Renal cortical epithelial cell (primary cell): ENCODE measurements at places on chromosomes 4 and X. TPM values are rescaled to one million over a fixed set of nuclear protein-coding genes. Genes with fewer than 3 reads are reported as not detected.

- DNase-seq = peak; percentile 65
These were observed 21.8 kb downstream of the CMC4 start for GRCh38 chrX:155048977-155049619.

DNA sequence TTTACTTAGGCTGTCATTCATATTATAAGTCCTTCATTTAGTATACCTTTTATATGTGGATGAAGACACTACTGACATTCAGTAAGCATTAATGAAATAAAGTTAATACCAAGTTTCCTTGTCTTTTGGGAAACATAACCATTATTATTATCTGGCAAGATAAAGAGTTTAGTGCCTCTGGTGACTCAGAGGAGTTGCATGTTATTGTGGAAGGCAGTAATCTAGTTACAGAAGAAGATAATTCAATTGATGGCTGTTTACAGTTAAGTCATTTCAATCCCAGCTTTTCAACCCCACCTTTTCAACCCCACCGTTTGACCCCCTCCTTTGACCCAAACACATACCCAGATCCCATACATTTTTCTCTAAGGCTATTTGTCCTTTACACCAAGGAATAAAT lies 143.8 kb downstream of the FANCB start:
- DNase-seq = no peak

Gene GRID2
- total RNA-seq = not detected in 2 replicates

GRCh38 chrX:37863728-37864127 lies 16.4 kb upstream of the DYNLT3 start:
- no peak for DNase-seq

Gene FANCB
- 2.0 and 4.5 TPM in 2 replicates for total RNA-seq

Gene RS1
- total RNA-seq = 0.05 and 0.17 TPM in 2 replicates

DNA sequence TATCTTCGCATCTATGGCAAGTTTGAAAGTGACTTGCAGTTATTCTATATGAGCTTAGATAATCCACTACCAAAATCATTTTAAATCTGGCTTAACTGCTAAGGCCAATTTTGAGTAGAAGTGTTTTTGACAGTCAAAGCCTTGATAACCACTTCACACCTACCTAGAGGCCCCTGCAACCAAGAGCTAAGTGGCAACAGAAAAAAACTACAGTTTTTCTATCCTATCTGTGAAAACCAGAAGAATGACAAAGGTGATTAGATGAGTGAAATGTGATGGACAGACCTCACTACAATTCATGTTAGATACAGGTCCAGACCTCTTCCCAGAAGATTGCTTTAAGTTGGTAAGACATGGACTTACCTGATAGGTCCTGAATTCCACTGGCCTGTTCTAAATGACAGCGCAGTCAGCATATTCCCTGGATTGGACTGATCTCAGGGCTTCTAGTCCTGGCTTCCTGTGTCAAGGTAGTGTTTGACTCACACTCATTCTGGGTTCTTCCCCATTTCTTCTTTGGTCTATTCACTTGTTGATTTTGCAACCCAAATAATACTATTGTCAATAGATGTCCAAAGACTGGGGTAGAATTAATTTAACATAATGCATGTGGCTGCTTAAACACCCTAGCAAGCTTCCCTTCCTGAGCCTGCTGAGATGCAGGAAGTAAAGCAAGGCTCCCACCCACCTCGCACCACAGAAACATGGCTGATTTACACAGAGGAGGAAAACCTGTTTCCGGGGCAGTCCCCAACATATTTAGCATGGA lies 65.1 kb downstream of the PPP3CA start:
- no peak for DNase-seq

GRCh38 chr4:186307497-186307896 lies 41.5 kb downstream of the F11 start:
- no peak for DNase-seq

DNA sequence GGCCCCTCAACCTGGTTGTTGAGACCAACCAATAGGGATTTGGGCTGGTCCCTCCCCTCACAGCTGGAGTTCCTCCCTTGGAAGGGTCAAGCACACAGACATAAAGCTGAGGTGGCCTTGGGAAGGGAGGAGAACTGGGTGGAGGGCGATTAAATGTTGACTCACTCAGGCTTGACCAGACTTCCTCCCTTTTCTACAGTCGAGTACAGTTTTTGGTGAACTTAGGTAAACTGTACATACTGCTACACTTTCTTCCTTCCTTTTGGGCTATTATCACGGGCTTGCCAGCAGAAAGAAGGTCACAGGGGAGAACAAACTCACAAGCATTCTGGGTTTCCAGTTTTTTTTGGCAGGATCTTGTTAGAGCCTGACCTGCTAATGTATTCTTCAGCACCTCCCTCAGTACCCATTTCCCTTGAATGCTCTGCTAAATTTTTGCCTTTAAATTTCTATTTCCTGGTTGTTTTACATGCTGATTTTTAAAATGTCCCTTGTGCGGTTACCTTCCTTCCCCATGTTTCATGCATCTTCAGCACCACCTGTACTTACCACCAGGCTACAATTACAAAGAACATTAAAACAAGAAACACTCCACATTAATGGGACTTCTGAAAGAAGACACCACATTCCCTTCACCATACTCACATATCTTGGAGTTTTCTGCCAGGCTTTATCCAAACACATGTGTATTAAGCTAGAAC lies 135.2 kb upstream of the RASGEF1B start:
- DNase-seq = peak; percentile 53

Gene ZAR1
- total RNA-seq = 0.17 TPM in 1 of 2 replicates, not detected in the other

DNA sequence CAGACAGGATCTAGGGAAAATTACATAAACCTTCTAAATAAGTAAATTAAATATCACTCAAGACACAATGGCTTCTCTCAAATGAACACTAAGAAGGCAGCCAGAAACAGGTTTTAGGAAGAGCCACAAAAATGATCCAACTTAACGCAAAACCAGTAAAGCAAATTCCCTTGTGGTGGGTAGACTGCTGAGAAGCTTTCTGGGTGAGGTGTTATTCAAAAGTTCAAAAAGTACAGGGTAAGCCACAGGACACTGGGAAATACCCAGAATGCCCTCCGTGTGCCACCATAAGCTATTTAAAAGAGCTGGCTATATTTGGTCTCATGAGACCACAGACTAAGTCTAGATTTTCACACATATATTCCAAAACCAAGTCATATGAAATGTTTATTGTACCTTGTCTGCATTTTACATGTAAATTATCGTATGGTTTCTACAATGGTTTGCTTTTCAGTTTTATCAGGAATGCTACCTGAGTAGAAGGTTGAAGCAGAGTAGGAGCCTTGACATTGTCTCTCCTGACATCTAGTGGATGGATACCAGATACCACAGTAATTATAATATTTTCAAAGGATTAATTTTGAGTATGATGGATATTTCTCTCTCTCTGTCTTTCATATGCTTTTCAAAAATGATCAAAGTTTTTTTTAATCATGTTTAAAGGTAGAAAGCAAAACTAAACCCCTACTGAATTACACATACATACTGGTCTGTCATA lies 109.3 kb upstream of the KLHL13 start:
- DNase-seq = peak; percentile 53

DNA sequence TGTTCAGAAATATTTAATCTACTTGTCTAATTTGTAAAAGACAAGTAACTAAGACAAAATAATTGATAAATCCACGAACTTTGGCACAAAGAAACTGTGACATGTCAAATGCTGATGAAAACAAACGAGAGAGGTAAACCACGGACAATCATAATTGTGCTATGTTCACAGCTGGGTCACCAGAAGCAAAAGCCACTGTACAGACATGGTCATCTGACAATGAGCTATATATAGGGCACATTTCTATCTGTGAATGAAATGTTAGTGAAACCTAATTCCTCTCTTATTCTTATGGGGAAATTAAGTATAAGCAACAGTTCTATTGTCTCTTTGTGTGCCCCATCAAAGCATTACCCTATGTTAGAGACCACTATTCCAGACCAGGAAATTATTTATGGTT lies 444.0 kb upstream of the TRAM1L1 start:
- DNase-seq = no peak

- DNase-seq = no peak
These were observed 4.0 kb upstream of the C4orf17 start for GRCh38 chr4:99506781-99507180.

Gene MAGEA3
- not detected in 2 replicates for total RNA-seq

DNA sequence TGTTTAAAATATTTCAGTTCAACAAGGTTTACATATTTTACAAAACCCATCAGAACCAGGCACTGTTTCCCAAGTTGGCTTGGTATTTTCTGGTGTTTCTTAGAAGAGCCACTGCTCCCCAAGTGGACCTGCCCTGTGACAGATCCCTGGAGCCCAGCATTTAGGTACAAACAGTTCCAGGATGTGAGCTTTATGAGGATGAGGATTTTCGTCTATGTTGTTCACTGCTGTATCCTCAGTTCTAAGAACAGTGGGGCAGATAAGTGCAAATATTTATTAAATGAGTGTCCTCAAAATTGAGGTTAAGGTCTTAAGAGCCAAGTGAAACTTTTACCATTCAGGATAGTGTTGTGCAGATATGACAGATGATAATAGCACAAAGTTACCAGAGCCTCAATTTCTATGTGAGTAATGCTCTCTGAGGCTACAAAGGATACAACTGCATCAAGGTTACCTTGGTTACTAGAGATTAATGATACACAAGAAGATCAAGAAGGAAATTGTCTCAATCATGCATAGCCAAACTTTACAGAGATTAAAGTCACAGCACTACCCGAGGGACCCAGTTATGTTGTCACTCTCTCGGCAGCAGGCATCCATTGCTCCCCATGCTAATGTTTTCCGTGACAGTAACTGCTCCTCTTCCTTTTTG lies 37.5 kb downstream of the ANXA3 start:
- DNase-seq = peak; percentile 20

GRCh38 chr4:127916512-127916911 lies 35.8 kb downstream of the PLK4 start:
- no peak for DNase-seq

DNA sequence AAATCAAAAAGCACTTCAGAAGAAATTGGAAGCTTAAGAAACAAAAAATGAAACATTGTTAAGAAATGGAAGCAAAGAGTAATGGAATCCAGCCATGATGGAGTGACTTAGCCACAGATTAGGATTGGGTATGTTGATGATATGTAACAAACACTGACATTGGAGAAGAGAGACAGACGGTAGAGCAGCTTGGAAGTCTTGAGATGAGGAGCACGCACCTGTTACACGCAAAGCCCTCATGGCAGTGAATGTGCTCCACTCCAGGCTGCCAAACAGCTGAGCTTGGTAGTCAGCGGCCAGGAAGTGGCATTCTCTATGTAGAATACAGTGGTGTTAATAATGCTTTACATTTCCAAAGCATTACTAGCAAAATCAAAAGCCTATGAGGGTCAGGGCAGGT lies 56.9 kb upstream of the GPRIN3 start:
- no peak for DNase-seq

DNA sequence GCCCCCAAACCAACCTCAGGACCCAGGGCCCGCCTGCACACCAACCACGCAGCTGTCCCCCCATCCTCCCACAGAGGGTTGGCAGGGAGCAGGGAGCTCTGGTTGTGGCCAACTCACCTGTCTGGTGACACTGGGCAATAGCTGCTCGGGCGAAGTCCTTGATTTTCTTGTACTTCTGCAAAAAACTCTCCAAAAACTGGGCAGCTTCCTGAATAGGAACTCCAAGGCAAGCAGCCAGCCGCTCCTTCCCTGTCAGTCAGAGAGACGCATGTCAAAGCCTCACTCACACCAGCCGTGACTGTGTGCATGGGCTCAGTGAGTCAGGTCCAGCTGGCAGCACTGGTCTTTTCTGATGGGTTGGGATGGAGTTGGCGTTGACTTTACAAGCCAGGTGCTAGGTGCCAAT lies 26.4 kb downstream of the NAT8L start:
- no peak for DNase-seq

DNA sequence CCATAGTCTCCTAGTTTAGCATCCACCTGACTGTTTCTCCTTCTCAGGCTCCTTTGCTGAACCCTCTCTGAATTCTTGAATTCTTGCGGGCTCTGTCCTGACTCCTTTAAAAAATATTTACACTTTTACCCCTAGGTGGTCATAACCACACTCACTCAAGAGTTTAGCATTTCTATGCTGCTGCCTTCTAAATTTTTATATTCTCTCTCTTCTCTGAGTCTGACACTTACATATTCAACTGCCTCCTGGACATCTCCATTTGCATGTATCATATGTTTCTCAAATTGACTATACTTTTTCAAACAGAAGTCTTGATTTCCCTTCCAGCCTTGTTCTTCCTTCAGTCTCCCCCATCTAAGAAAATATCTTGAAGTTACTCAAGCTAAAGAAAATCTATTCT lies 31.6 kb downstream of the ARL9 start:
- DNase-seq = no peak

Gene CLDN2
- total RNA-seq = 1.9 and 29.6 TPM in 2 replicates

Gene NHS
- total RNA-seq = 4.9 and 14.2 TPM in 2 replicates
